Fibroblast of mammary gland (primary cell): ENCODE measurements at places on chromosomes 4 and X.
A peak's percentile ranks its signal among the peaks of the same experiment; 100 is the strongest.

- peak; percentile 54 for DNase-seq
Observed at GRCh38 chr4:1748465-1748995, 27.2 kb downstream of the TACC3 start.

- no peak for DNase-seq
Observed at GRCh38 chr4:7924163-7924562, 15.5 kb downstream of the AFAP1 start.

DNA sequence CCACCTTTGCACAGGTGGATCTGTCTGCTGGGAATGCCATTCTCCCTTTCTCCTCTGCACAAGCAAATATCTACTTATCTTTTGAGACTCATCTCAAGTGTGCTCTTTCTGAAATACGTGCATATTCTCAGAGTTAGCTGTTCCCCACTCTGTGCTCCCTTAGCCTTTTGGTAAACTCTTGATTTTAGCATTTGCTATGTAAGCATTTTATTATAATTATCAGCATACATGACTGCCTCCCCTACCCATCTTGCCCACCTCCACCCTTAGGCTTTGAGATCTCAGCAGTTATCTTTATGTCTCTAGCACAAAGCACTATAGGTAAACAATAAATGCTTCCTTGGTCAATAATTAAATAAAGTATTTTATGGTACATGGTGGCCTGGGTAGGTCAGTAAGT lies 11.5 kb downstream of the DRP2 start:
- no peak for DNase-seq

GRCh38 chr4:173505924-173506518 lies 24.0 kb downstream of the HAND2 start:
- peak; percentile 70 for DNase-seq

DNA sequence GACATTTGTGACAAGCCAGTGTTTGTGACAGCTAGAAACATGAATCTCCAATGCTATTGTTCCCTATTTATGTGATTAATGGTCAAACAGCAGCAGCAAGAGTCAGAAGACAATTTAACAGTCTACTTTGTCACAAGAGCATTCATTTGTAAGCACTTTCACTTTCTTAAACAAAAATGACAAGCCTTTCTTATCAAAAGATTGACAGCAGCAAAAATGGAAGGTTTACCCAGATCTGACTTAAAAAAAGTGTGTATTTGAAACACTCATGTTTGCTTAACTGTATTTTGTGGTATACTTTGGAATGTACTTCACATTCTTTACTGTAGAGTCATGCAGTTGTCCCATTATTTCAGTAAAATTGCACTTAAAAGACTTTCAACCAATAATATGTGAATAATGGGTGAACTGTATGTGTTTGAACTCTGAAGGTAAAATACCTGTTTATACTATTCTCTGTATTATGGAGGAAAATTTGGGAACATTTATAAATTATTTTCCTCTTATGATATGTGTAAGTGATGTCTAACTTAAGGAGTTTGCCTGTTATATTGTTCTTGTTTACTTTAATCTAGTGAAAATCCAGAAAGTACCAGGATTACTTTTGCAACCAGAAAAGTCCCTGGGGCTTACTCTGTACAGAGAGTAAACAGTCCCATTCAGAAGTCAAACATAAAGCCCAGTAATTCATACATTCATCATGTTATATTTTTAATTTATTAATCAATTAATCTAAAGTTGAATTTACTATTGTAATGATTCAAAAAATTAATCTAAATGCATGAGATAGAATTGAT lies 314.9 kb upstream of the TRAM1L1 start:
- peak; percentile 39 for DNase-seq

DNA sequence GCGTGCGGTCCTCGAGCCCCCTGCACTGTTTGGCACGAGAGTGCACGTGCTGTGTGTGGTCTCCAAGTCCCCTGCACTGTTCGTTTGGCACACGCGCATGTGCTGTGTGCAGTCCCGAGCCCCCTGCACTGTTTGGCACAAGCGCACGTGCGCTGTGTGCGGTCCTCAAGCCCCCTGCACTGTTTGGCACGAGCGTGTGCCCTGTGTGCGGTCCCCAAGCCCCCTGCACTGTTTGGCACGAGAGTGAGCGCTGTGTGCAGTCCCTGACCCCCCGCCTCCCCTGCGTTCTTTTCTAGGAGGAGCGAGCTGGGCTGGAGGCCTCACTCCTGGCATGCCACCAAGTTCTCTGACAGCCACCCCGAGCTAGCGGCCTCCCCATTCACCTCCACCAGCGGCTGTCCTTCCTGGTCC lies 76.5 kb upstream of the CLDN34 start:
- no peak for DNase-seq

GRCh38 chrX:53474707-53475106 lies 40.5 kb upstream of the HSD17B10 start:
- no peak for DNase-seq

GRCh38 chrX:4382273-4382672 lies 668.8 kb upstream of the PRKX start:
- no peak for DNase-seq

GRCh38 chrX:115392871-115393270 lies 103.4 kb downstream of the LUZP4 start:
- DNase-seq = no peak

- peak; percentile 79 for DNase-seq
Observed at GRCh38 chrX:19174401-19175025, 52.2 kb upstream of the ADGRG2 start.

- no peak for DNase-seq
Observed at GRCh38 chrX:68570598-68570997, 71.7 kb downstream of the YIPF6 start.

GRCh38 chr4:157014621-157015591 lies 43.3 kb upstream of the PDGFC start:
- DNase-seq = peak; percentile 93

GRCh38 chr4:161252520-161253141 lies 911.2 kb downstream of the FSTL5 start:
- DNase-seq = peak; percentile 1
